ENCODE measurements at places on chromosomes 1 and 21.

DNA sequence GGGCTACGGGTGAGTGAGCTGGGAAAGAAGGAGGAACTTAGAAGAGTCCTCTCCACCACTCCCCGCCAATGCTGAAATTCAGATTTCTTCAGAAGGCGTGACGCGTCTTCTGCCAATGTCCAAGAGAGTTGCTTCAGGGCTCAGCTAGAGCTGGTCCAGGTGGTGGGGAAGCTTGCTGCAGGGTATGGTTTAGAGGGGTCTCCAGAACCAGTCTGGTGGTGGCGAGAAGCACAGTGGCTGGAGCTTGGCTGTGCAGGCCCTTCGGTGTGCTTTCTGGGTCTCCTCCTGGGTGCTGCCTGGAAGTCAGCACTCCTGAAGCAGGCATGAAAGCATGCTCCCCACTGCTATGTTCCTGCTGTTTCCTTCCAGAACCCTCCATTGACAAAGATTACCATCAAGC, 387.2 kb downstream of the PTPRU start:
- DNase-seq = no peak

- DNase-seq = peak; percentile 26
These were observed 17.4 kb downstream of the DYNLT5 start for GRCh38 chr1:66769512-66770229.

- no peak for DNase-seq
These were observed at the start of gene S100A8 for GRCh38 chr1:153390938-153391710. Gene S100A8, minus strand, starts transcription at chr1:153391073. Its CDS starts 538 bp downstream, at chr1:153390535.

GRCh38 chr1:12339396-12339795, 109.6 kb downstream of the VPS13D start:
- DNase-seq = no peak

DNA sequence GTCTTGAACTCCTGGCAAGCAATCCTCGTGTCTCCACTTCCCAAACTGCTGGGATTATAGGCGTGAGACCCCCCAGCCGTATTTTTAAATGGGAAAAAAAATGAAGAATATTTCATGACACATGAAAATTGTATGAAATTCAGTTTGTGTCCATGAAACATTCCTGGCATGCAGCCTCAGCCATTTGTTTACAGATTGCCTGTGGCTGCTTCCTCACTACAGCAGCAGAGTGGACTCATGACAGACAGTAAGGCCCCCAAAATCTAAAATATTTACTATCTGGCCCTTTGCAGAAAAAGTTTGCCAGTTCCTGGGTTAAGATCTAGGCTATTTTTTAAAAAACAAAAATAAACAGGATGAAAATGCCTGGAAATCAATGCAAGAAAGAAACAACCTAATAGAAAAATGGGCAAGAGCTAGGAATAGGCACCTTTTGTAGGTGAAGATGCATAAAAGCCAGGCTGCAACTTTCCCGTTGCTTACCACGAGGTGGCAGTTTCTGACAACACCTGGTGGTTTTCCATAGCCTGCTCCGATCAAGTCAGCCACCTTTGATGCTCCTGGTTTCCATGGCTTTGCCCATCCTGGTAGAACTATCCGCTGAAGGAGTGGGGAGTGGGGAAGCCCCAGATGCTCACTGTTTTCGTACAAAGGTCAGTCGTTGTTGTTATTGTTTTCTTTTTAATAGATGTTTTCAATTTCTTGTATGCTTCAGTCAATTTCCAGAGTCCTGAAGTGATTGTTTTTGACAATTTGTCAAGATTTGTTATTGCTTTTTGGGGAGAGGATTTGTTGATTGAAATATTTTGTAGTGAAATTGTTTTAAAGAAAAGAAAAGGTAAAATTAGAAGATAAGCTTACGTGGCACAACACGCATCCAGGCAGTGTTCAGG, 24.3 kb downstream of the UBE2Q1 start:
- no peak for DNase-seq

GRCh38 chr1:212341090-212341489, 55.9 kb downstream of the PPP2R5A start:
- DNase-seq = no peak

DNA sequence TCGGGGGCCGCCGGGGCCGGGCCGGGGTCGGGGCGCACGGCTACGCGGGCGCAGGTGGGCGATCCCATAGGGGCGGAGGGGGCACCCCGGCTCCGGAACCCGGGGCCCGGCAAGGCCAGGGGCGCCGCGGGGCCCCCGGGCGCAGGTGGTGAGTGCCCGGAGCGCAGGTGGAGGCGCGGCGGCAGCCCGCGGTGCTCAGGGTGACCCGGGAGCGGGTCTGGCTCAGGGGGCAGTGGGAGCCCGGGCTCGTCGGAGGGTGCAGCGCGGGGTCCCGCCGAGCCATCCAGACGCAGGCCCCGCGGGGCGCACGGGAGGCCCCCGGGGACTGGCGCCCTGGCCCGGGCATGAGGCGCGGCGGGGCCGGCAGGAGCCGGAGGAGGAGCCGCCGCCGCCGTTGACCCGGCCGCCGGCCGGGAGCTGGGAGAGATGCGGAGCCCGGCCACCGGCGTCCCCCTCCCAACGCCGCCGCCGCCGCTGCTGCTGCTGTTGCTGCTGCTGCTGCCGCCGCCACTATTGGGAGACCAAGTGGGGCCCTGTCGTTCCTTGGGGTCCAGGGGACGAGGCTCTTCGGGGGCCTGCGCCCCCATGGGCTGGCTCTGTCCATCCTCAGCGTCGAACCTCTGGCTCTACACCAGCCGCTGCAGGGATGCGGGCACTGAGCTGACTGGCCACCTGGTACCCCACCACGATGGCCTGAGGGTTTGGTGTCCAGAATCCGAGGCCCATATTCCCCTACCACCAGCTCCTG, 489 bp downstream of the CELSR2 start:
- peak; percentile 9 for DNase-seq

DNA sequence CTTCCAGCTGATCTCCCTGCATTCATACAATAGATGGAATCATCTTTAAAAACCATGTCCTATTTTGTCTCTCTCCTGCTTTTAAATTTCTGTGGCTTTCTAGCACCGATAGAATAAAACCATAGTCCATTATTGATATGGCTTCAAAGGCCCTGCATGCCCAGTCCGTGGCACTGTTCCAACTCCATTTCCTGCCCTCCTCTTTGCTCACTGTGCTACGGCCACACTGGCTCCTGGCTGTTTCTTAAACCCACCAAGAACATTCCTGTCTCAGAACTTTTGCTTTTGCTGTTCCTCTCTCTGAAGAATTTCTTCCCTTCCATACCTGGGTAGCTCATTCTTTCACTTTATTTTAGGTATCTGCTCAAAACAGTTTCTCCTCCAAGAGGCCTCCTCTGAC, 7.2 kb downstream of the SLAMF1 start:
- DNase-seq = peak; percentile 31

- DNase-seq = no peak
These were observed 183.0 kb downstream of the ETS2 start for GRCh38 chr21:38988509-38989378.

- peak; percentile 44 for DNase-seq
These were observed 97.4 kb upstream of the SGIP1 start for GRCh38 chr1:66436378-66437135.

GRCh38 chr1:15953294-15953771, 22.6 kb downstream of the ZBTB17 start:
- no peak for DNase-seq

GRCh38 chr1:110040548-110040947, 6.1 kb downstream of the STRIP1 start:
- DNase-seq = no peak

DNA sequence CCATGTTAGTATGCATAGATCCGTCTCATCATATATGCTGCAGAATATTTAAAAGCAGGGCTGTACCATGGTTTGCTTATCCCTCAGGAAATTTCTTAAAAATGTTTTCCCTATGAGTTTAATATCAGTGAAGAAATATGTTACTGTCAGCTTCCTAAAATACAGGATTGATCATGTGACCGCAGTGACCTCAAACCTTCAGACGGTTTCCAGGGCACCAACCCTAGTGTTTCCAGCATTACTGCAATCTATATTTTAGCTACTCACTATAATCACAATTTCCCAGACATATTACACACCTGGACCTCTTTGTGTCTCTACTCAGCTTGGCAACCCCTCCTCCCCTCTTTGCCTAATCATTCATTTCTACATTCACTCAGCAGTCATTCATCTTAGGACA, 7.7 kb upstream of the SDHB start:
- DNase-seq = no peak

- no peak for DNase-seq
These were observed 39.7 kb upstream of the RUNX3 start for GRCh38 chr1:24969596-24970398.

DNA sequence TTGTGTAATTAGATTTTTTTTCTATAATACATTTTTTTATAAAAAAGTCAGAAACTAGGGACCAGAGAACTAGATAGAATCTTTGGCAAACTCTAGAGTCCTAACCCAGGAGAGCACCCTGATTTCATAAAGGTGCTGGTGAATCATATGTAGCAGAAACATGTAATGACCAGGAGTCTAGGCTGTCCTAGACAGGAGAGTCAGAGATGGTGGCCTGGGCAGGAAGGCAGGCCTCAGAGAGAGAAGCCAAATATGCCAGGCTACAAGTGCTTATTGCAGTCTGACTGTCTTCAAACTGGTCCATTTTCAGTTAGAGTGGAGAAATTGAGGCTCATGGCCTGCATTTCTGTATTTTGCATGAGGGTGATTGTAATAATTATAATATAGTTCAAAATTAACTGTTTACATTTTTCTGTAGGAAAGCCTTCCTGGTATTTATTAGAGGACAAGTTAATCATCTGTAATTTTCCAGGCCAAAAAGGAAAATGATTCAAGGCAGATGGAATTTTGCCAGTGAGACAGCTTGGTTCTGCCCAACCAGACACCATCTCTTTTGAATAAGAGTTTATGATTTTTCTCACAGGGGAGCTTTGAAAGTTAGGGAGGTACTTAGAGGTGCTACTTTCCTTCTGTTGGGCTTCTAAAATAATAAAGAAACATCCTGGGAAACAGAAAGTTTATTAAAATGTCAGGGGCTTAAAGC, 129.8 kb downstream of the S1PR1 start:
- DNase-seq = no peak

- no peak for DNase-seq
These were observed 1278.3 kb downstream of the AMY1C start for GRCh38 chr1:105027838-105028471.

GRCh38 chr1:109277434-109278204, 5.3 kb downstream of the PSRC1 start:
- DNase-seq = peak; percentile 72

DNA sequence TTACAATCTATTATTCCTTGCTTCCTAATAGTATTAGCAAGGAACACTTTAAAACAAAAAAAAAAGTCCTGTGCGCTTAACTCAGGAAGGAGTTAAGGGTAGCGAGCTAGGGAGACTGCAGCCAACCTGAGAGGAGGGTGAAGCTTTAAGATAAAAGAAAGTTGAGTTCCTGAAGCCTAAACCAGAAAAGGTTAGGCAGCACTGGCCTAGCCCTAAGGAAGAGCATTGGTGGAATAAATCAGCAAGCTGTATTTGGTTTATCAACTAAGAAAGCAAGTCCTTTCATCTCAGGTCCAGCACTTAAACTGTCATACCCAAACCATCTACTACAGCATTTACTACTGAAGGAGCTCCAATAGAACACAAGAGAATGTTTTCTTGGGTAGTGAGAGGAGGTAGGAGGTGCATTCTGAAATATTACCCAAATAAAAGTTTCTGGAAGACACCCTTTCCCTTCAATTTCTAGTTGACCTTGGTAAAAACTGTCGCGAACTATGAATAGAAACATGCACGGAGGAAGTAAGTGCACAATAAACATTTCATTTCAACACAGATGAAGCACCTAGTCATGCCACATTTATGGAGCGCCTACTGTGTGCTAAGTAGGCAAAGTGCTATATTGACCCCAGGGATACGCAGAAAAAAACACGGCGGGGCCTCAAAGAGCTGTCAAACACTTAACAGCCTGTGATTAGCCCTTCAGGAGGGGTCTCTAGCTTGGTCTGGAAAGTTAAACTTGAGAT, 1.3 kb downstream of the GLRX2 start:
- DNase-seq = no peak

DNA sequence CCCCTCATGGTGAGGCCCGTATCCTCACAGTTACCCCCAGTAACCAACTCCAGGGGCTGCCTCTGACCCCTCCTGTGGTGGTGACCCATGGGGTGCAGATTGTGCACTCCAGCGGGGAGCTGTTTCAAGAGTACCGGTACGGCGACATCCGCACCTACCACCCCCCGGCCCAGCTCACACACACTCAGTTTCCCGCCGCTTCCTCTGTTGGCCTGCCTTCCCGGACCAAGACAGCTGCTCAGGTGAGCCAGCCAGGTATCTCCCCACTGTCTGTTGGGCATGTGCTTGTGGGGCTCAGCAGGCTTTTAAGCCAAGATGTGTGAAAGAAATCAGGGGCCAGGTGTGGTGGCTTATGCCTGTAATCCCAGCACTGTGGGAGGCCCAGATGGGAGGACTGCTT, 39.9 kb downstream of the ZBTB17 start:
- no peak for DNase-seq

- DNase-seq = no peak
These were observed 653.7 kb downstream of the ADGRL2 start for GRCh38 chr1:82454431-82454830.

DNA sequence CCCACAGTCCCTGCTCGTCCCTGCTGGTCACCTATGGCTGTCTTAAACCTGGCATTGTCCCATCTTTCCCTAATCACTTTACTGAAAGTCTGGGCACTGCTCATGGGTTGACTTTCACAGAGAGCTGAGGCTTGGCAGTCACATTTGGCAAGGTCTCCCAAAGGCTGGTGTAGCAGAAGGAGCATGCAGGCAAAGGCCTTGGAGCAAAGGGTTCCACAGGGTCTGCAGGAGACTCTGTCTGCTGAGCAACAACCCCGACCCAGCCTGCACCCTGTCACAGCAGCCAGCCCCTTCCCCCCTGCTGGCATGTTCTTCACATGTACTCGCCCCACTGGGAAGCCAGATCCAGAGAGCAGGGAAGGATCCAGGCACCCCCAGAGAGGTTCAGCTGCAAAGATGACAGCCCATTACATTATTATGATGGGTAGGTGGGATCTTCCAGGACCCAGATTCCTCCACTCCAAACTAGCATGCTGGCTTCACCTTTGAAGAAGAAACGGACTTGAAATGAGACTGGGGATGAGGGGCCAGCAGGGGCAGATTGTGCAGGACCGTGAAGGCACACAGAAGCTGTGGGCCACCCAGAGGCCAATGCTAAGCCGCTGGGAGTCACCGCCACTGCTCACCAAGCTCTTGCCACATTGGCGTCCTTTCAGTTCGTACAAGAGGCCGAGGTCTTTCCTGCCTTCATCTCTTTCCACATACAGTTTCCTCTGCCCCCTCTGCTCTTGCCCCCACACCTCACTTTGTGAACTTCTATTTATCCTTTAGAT, 14.2 kb upstream of the TMEM125 start:
- no peak for DNase-seq

DNA sequence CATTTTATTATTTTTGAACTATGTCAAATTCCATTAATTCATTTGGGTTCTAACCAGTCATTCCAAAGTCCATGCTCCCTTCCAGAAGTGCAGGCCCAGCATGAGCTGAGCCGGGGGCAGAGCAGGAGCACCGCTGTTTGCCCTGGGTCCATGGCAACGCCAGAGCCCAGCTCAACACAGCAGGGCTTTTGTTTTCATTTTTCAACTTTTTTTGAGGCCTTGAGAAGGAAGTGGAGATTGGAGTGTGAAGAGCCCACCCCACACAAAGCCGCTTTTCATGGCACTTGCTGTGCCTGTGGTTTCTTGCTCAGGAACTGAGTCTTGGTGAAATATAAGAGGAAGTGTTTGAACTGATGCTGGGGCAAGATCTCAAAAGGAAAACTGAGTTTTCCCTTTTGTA, 13.2 kb upstream of the PRMT2 start:
- DNase-seq = peak; percentile 62

Data from CD4-positive, alpha-beta T cell treated with Interleukin-6 for 4 hours (primary cell).